Spleen (tissue), 13 donors: ENCODE measurements at places on chromosomes 4 and X. TPM values are rescaled to one million over a fixed set of nuclear protein-coding genes. Genes with fewer than 3 reads are reported as not detected.

GYG2 gene
- polyA plus RNA-seq, result 0.53 TPM

KLF8 gene
- polyA plus RNA-seq, result 3.9 TPM

ARSD gene
- 2.8 TPM for polyA plus RNA-seq

SMIM43 gene
- polyA plus RNA-seq, result 0.35 TPM

NDST3 gene
- 0.86 TPM for polyA plus RNA-seq

SLC10A4 gene
- 0.08 TPM for polyA plus RNA-seq

TLL1 gene
- polyA plus RNA-seq, result 0.09 TPM

GAB3 gene
- 7.4 TPM for polyA plus RNA-seq

WAS gene
- polyA plus RNA-seq, result 56.2 TPM

CXorf66 gene
- not detected for polyA plus RNA-seq

DNA sequence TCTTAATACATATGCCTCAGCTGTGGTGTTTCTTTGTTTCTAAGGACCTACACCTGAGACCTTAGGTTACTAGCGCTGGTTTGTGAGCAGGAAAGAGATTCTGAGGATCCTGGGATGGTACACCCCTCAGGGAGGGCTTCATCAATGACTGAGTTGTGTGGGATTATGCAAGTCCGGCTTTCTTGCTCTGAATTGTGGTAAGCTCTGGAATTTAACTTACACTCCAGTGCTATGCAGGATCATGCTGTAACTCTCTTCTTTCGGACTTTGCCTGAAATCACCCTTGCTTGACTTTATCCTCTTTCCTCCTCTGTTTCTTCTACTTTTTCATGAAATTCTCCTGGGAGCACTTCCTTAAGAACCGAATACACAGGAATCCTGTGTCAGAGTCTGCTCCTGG is 431.5 kb upstream of the BOD1L1 start:
- DNase-seq, result no peak

DNA sequence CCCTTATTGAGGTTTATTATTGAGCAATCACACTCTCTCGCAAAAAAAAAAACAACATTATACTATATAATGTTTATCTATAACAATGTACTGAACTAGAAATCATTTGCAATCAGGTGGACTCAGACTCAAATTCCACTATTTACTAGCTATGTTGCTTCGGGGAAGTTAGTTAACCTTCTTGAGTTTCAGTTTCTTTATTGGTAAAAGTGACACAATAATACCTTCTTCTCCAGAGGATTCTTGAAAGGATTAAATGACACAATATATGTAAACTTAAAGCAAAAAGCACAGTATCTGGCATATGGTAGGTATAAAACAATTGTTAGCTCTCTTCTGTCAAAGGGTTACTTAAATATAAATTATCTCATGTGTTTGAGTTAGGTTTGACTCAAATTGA is 31.5 kb upstream of the HDAC8 start:
- DNase-seq, result no peak

- DNase-seq, result peak; percentile 90
Observed at GRCh38 chrX:118839334-118839958, 15.8 kb downstream of the ZCCHC12 start.

DNA sequence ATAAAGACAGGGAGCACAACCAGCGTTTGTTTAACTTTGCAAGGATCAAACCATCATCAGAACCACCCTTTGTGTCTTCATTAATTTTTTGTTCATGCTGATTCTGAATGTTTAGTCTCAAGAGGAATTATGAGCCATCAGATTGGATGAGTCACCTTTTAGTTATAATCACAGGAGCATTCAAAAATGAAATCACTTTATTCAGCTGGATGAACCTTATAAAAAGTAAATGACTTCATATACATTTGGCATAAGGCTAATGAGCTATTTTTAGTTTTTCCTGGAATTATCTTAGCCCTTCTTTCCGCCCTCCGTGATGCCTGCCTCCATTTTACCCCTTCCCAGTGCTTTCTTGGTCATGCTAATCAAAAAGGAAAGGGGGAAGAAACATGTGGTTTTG is 103.6 kb downstream of the SORBS2 start:
- DNase-seq, result no peak

GRCh38 chr4:88320224-88320779 is 35.9 kb upstream of the PPM1K start:
- DNase-seq, result no peak

- DNase-seq, result no peak
Observed at GRCh38 chrX:153488231-153488914, 6.4 kb upstream of the BGN start.

GRCh38 chrX:134604701-134605311 is 53.5 kb downstream of the PLAC1 start:
- DNase-seq, result no peak

GRCh38 chrX:42443267-42443666 is 334.7 kb downstream of the PPP1R2C start:
- no peak for DNase-seq

GRCh38 chr4:93342738-93343137 is 485.8 kb upstream of the ATOH1 start:
- no peak for DNase-seq

DNA sequence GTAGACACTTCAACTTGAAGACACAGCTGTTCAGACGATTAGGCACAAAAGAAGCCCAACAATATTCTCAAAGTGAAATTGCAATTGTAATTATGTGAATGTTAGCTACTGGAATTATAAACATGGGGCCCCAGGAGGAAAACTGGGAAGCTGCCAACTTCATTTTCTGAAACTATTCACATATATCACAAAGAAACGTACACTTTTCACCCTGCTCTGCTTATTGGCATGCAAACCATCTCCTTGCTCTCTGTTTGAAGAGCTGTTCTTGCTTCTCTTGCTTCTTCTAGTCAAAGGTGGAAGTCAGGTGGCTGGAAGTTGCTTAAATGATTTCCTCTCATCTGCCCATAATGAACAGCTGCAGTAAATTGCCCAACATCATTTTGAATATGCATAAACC is 320.1 kb downstream of the CFAP299 start:
- no peak for DNase-seq

DNA sequence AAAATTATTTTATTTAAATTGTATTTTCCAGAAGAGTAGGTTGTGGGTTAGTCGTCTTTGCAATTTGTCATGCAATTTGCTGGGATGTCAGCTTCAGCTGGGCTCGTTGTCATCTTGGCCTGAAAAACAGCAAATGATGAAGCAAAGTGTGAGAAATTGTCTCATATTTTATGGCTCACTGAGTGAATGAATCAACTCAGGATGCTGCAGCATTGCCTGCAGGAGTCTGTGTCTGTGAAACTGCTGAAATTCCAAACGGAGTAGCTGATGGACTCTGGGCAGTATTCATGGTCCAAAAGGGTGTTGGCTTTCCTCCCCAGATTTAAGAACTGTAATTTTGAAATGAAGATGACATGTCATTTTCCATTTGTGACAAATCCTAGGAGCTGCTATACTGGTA is 37.2 kb downstream of the CXCL8 start:
- DNase-seq, result no peak

GRCh38 chr4:90958256-90958895 is 831.2 kb downstream of the CCSER1 start:
- no peak for DNase-seq

DNA sequence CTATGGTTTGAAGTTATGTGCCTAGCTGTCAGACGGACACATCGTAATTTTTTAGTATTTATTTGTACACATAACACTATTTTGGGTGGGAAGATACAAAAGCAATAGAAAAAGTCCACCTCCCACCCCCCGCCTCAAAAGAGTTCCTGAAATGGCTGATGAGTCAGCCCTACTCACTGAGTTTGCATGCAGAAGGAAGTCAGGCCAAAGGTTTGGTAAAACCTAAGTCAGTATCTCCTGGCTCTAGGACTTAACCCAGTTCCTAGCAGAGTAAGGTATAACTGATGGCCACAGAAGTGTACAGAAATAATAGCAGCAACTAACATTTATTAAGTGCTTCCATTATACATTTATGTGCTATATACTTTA is 2.9 kb upstream of the KLHL2 start:
- DNase-seq, result no peak

- DNase-seq, result no peak
Observed at GRCh38 chr4:76607266-76607799, 172.3 kb downstream of the SHROOM3 start.

GRCh38 chrX:125954236-125954635 is 211.9 kb downstream of the DCAF12L2 start:
- DNase-seq, result no peak

GRCh38 chr4:89305712-89306437 is 1.7 kb downstream of the GPRIN3 start:
- no peak for DNase-seq

- DNase-seq, result no peak
Observed at GRCh38 chrX:40867352-40867751, 132.0 kb upstream of the MED14 start.

- no peak for DNase-seq
Observed at GRCh38 chr4:48698029-48698971, 81.8 kb downstream of the FRYL start.

DNA sequence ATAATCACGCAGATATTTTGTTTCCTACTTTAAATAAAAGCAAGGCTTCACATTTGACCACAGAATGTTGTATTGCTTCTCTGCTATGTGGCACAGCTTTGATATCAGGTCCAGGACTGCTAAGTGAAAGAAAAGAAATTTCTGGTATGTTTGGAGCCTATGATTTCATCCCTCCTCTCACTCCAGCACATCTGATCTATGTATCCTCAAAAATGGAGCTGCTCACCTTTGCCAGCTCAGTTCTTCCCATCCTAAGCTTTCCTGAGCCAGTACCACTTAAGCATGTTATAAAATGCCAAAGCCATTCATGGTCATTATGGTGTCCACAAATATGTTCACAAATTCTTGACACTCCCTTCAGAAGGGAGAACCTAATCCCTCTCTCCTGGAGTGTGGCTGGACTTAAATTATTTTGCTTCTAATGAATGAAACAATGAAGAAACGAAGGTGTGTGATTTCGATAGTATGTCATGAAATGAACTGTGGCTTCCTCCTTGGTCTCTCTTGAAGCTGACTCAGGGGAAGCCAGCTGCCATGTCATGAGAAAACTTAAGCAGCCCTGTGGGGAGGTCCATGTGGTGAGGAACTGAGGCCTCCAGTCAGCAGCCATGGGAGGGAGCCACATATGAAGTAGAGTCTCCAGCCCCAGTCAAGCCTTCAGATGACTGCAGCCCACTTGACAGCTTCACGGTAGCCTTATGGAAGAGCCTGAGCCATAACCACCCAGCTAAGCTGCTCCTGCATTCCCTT is 207.7 kb downstream of the MGST2 start:
- DNase-seq, result no peak

- DNase-seq, result no peak
Observed at GRCh38 chrX:53768865-53769264, 82.3 kb upstream of the HUWE1 start.
